ENCODE measurements at places on chromosomes 4 and X.

GRCh38 chr4:53633608-53634007 is 42.3 kb upstream of the LNX1 start:
- DNase-seq, result no peak

DNA sequence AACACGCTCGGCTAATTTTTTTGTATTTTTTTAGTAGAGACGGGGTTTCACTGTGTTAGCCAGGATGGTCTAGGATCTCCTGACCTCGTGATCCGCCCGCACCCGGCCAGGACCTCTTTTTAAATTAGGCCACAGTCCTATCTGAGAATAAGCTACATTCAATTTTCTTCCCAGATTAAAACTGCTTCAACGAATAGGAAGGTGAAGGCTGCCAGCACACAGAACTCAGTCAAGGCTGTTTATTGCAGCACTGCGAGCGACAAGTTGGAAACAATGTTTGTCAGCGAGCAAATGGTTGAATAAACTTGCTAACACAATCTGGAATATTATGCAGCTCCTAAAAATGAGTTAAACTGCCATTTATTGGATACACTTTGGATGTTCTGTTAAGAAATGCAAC is 1.9 kb downstream of the GRPEL1 start:
- no peak for DNase-seq

GRCh38 chrX:118718737-118719136 is 8.7 kb upstream of the IL13RA1 start:
- no peak for DNase-seq

DNA sequence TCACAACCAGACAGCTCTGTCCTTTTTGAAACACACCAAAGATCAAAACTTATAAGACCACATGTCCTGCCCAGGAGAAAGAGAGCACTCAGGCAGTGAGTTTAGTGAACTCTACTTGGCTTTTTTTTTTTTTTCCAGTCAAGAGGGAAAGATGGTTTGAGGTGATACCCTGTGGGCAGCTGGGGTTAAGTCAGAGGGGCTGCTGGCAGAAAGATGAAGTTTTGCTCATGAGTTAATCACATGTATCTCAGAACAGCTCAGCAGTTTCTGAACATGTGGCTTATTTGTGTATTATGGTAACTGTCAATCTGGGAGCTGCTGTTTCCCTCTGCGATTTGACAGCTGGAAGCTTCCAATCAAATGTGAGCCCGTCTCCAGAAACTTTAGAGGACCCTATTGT is 56.4 kb upstream of the MAP3K15 start:
- DNase-seq, result no peak

- DNase-seq, result peak; percentile 52
Measured at GRCh38 chrX:40108959-40109287, 11.2 kb upstream of the BCOR start.

- DNase-seq, result no peak
Measured at GRCh38 chrX:149370097-149370496, 135.0 kb downstream of the IDS start.

GRCh38 chr4:89245459-89245858 is 62.1 kb downstream of the GPRIN3 start:
- DNase-seq, result no peak

DNA sequence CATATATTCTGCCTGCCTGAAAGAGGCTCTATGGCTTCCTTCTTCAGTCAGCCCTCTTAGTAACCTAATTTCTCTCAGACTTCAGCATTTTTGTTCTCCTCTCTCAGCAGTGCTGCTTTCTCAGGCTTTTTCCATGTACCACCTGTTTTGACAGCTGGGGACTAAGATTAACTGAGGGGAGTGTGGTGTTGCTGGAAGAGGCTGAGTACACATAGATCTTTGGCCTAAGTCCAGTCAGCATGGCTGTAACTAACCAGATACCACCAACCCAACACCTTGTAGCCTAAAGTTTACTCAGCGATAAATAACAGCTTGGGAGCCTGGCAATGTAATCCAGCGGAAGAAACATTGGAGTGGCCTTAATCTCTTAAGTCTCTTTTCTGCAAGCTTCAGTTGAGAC is 85.5 kb downstream of the RTL3 start:
- no peak for DNase-seq

DNA sequence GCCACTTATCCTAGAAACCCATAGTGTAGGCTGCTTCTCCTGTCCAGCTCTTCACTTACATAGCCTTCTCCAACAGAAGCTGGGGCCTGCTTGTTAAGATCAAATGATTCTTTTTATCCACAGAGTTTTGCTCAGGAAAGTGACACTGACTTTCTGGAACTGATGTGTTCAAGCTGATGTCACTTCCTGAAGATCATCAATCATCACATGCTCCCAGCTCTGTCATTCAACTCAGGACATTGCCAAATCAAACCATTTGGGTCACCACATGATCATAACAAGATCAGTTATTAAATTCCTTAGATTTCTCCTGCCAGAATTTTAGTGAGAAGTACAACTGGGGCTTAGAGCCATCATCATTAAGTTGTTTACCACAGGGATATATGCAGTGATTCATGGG is 39.4 kb downstream of the GLRA3 start:
- no peak for DNase-seq

GRCh38 chrX:132425744-132426318 is 63.0 kb downstream of the MBNL3 start:
- DNase-seq, result no peak

GRCh38 chr4:86895692-86896488 is 3.7 kb upstream of the C4orf36 start:
- DNase-seq, result peak; percentile 82

DNA sequence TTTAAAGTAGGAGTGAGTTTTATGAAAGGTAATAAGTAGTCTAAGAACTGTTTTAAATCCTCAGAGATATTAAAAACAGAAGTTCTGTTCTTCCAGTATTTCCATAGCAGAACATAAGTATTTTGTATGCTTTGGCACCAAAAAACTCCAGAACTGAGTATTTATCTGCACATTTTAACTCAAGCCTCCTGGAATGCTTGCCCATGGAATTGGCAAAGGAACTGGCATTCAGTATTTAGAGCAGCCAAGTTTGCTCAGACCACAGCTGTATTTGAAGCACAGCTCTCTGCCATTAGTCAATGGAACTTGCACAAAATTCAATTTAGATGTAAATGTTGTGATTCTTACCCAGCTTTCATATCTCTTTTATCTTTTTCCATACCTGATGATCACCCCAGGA is 42.2 kb downstream of the NDNF start:
- DNase-seq, result no peak

GRCh38 chrX:150377005-150377404 is 13.9 kb downstream of the MAMLD1 start:
- no peak for DNase-seq

DNA sequence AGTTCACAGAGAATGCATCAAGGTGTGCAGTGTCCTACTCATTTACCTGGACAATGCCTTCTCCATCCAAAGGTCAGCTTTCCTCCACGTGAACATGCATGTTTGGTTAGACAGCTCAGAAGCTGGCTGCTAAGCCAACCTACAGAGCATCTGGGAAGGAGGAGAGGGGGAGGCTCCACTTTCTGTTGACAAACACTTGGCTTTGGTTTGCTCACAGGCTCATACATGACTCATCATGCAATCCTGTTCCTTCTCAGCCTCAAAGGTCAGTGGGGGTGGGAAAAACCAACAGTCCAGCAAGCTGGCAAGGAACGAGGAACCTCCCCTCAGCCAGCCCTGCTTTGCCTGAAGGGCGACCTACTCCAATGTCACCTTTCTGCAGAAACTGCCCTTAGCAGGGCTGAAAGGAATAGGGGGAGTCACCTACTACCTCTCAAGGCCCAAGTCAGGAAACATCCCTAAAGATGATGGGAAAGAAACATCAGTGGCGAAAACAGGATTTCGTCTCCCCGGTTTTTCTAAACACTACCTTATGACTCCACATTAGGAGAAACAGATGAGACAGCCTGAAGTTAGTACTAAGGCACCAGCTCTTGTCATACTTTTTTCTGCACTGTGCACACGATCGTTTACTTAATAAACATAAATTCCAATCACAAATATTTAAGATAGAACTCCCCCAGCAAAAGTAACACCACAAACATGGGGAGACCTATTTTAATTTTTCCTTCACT is 37.9 kb downstream of the RELL1 start:
- DNase-seq, result no peak

- no peak for DNase-seq
Measured at GRCh38 chr4:40395166-40395900, 60.2 kb downstream of the CHRNA9 start.

GRCh38 chr4:2136726-2137125 is 77.6 kb downstream of the NAT8L start:
- no peak for DNase-seq

GRCh38 chrX:28609917-28610613 is 22.8 kb downstream of the IL1RAPL1 start:
- no peak for DNase-seq

DNA sequence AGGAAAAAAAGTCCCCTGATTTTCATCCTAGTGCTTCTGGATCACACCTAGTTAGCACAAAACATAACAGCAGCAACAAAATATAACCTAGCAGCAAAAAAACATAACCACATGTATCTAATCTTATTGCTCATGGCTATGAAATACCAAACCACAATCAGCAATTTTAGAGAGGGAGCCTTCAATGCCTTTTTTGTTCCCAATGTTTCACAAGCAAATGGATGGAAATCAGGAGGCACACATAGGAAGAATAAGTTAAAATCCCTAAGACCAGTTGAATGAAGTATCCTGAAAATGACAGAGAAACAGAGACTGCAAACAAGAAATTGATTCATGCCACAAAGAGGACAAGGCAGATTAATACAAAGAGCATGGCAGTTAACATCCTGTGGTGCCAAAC is 361.6 kb downstream of the GPM6A start:
- DNase-seq, result no peak

GRCh38 chrX:134144231-134144630 is 92.8 kb upstream of the CCDC160 start:
- DNase-seq, result peak; percentile 71

DNA sequence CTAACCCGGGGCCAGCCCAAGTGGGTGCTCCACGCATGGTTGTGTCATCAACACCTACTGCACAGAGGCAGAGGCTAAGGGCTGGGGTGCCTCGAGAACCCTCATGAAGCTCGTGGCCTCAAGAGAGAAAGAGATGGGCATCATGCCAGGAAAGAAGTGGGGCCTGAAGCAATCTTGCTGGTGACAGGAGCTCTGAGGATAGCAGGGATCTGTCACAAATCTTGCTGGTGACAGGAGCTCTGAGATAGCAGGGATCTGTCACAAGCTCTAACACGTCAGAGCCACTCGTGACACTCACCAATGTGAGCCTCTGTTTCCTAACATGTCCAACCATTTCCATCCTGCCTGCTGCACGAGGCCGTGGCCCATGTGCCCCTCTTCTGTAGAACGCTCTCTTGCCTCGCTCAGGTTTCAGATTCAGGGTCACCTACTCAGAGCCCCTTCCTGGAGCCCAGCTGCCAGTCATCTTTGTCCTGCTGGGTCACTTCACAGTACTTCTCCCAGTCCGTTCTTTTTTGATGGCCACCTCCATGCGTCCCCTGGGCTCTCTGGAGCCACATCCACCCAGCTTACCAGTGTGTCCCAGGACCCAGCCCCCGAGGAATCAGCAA is 21.1 kb downstream of the PNMA6E start:
- no peak for DNase-seq

- no peak for DNase-seq
Measured at GRCh38 chrX:102627640-102628039, 23.6 kb upstream of the GPRASP1 start.

GRCh38 chrX:116413273-116413672 is 23.1 kb upstream of the SLC6A14 start:
- DNase-seq, result no peak

GRCh38 chr4:175033162-175033561 is 115.0 kb downstream of the ADAM29 start:
- DNase-seq, result no peak

DNA sequence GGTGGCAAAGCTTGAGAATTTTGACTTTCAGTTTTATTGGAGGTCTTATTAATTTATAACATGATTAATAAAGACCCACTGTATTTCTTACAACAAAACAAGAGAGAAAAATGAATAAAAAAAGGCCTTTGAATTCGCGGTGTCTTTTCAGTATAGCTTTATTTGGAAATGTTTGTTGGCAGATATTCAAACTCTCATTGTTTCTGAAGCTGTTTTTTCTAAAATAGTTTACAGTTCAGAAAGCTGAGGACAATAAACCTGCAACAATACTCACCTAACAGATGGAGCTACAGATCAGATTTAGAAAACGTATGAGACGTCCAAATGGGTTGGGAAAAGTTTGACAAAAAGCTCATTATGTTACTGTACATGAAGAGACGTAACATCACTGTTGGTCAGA is 2.4 kb upstream of the SPARCL1 start:
- DNase-seq, result no peak

DNA sequence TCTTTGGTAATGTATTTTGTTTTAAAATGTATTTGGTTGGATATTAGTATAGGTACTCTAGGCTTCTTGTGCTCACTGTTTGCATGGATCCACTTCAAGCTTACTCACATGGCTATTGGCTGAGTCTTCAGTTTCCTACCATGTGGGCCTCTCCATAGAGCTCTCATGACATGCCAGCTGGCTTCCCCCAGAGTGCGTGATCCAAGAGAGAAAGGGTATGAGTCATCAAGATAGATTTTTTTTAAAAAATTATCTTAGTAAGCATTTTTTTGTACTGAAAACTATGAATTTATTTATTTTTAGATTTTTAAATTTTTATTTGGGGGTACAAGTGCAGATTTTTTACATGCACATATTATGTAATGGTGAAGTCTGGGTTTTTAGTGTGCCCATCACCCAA is 219.1 kb upstream of the AMOT start:
- DNase-seq, result no peak

- peak; percentile 4 for DNase-seq
Measured at GRCh38 chr4:143281507-143282190, 55.0 kb upstream of the GAB1 start.

GRCh38 chr4:53866055-53866454 is 198.3 kb downstream of the CHIC2 start:
- no peak for DNase-seq

- no peak for DNase-seq
Measured at GRCh38 chr4:145390571-145390970, 91.1 kb upstream of the SMAD1 start.

GRCh38 chr4:167282171-167282864 is 48.0 kb upstream of the SPOCK3 start:
- DNase-seq, result no peak

- no peak for DNase-seq
Measured at GRCh38 chr4:1661695-1662094, 22.4 kb downstream of the FAM53A start.

- peak; percentile 66 for DNase-seq
Measured at GRCh38 chr4:186757696-186758355, 34.2 kb upstream of the FAT1 start.

- DNase-seq, result no peak
Measured at GRCh38 chr4:39025552-39026085, 6.6 kb downstream of the TMEM156 start.

GRCh38 chr4:101145021-101145420 is 202.3 kb downstream of the PPP3CA start:
- peak; percentile 4 for DNase-seq

DNA sequence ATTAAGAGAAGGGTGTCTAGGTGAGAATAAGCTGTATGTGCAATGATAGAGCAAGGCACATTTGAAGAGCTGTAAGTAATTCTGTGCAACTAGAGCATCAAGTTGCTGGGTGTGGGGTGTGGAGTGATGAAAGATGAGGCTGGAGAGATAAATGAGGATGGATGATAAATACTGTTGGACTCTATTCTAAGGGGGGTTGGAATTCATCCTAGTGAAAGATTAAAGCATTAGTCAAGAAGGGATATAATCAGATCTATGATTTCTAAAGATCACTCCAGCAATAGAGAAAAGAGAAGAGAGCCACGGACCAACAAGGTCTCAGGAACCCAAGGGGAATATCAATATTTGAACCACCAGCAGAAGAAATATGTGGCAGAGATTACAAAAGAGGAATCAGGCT is 415.0 kb upstream of the RPS6KA3 start:
- no peak for DNase-seq
